CD4-positive, alpha-beta T cell treated with Interleukin-1 beta for 1 hour (primary cell): ENCODE measurements at places on chromosomes 2 and 18.

DNA sequence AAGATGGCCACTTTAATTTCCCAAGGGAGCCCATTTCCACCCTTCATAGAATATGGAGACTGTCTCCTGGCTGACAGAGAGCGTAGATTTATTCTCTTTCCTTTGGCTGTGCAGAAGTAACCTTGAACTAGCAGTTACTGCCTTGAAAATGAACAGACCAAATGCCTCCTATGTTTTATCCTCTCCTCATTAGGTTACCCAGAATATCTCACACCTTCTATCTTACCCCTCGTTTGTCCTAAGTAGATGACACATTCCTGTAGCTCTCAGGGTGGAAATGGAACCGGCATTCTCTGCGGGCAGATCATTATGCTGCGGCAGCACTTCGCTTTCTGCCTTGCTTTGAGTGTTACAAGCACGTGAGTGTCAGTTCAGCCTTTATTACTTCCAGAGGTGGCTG is 336.5 kb downstream of the DCDC2C start:
- DNase-seq: no peak

DNA sequence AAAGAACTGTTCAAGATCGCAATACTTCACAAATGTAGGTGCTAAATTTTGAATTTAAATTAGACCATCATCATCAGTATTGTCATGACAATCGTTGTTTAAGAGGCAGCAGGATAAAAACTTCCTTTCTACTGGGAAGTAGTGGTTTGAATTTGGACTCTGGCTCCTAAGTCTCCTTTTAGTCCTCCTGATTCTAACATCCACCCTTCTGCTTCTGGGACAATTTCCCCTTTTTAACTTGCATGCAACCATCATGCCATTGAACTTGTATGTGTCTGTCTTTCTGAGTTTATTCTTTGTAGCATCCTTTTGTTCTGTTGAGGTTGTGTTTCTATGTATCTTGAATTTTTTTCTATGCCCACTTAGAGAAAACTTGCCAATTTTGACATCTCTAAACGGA is 249.7 kb downstream of the PTGR3 start:
- DNase-seq: no peak

DNA sequence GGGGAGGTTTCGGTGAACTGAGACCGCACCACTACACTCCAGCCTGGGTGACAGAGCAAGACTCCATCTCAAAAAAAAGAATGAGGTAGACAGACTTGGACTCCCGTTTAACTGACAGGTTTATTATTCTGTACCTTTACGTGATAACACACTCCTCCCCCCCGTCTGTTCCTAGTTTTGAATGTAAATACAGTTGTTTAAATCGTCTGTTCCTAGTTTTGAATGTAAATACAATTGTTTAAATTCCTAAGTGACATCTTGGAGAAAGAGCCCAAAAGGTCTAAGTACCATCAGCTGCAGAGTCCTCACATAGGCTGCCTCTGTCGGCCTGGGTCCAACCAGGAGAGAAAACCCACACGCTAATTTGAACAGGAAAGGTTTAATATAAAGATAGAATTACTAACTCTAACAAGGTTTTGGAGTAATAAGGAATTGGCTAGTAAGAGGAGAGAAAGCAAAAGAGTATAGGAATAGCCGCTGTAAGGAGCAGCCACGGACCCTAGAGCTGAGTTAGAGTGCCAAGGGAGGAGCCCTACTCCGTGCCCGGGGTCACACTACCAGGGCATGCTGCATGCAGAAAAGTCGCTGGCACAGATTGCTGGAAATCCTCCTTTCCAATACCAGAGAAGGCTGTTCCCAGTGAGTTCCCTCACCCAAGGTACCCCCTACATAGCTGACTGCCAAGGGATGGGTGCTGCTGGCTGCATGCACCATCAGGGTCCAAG is 83.5 kb upstream of the RANBP2 start:
- DNase-seq: no peak

GRCh38 chr2:66866331-66867062 is 431.6 kb downstream of the MEIS1 start:
- DNase-seq: no peak

- DNase-seq: no peak
Measured at GRCh38 chr2:168233726-168234406, 13.5 kb downstream of the STK39 start.

- DNase-seq: no peak
Measured at GRCh38 chr2:127735044-127735443, 33.7 kb downstream of the SFT2D3 start.
